Activated CD8-positive, alpha-beta T cell treated with anti-CD3 and anti-CD28 coated beads, Interleukin-2, amount 10 ng/mL, durations not matched to agents 7 days and 5 days (primary cell): ENCODE measurements at places on chromosomes 6 and 20. TPM values are rescaled to one million over a fixed set of nuclear protein-coding genes. Genes with fewer than 3 reads are reported as not detected.

DNA sequence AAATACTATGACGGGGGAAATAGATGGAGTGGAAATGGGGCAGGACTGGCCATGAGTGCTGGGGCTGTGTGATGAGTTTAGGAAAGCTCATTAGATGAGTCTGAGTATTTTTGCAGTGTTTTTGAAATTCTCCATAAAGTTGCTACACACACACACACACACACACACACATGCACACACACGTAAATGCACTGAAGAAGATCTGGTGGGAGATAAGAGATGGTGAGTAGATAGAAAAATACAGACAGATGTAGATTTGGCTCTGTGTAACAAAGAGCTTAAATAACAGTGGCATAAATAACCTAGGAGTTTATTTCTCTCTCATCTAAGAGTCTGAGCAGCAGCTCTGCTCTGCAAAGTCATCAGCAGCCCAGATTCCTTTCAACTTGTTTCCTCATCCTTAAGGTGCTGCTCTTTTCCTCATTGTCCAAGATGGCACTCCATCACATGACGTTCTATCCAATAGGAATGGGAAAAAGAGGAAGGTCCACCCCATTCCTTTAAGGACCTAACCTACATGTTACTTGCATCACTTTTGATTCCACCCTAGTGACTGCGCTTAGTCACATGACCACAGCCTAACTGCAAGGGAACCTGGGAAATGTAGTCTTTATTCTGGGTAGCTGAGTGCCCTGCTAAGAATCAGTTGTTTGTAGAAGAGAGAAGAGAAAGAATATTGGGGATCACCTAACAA, 76.4 kb downstream of the EYA2 start:
- no peak for DNase-seq

DNA sequence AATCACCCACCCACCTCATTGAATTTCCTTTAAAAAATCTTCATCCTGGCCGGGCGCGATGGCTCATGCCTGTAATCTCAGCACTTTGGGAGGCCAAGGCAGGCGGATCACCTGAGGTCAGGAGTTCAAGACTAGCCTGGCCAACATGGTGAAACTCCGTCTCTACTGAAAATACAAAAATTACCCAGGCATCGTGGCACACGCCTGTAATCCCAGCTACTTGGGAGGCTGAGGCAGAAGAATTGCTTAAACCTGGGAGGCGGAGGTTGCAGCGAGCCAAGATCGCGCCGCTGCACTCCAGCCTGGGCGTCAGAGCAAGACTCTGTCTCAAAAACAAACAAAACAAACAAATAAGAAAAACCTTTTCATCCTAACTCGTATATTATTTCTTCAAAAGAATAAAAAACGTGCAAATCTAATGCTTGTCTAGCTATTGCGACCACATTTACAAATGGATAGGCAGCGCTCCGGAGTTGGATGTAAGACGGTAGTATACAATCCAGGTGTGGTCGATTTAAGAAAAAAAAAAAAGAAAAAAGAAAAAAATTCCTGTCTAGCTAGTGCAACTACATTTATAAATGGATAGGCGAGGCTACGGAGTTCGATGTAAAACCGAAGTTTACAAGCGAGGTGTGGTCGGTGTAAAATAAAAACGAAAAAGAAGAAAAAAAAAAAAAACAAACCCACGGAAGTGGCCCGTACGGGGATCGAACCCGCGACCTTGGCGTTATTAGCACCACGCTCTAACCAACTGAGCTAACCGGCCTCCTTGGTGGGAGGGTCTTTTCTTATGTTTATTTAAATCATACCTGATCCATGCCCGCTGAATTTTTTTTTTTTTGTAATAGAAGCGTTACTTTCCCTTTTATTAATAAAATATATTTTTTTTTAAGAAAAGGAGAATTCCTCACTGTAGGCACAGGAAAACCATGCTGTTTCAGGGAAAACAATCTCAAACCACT, 70.7 kb upstream of the PRSS16 start:
- DNase-seq = peak; percentile 76

GRCh38 chr20:55514531-55514930, 490.8 kb downstream of the CBLN4 start:
- DNase-seq = no peak

DNA sequence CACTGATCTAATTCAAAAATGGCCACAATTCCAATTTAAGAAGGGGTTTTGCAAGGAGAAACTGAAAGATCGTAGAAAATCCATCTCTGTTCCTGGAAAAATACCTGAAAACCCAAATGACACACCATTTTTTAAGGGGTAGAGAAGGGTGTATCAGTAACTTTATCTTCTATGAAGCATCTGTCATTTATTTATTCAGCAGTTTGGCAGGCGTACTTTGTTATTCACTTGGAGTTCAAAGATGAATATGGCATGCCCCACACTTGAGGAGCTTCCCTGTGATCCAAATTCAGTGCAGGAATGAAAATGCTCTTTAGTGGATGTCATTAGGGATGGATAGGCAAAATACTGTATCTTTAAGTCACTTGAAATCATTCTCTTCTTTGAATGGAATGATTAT, 7.2 kb downstream of the HINT3 start:
- DNase-seq = no peak

- no peak for DNase-seq
These were observed 551.0 kb upstream of the BTBD3 start for GRCh38 chr20:11366660-11367059.

DNA sequence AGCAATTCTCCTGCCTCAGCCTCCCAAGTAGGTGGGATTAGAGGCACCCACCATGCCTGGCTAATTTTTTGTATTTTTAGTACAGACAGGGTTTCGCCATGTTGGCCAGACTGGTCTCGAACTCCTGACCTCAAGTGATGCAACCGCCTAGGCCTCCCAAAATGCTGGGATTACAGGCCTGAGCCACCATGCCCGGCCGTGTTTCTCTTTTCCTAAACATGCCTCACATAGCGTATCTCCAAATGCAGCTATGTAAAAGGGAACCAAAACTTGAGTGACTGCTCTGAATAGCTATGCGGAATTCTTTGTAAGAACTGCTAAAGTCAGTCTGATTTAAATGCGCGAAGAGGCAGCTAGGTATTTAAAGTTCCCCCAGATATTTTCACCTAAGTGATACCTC, 20.5 kb downstream of the BPIFA2 start:
- no peak for DNase-seq

- DNase-seq = peak; percentile 24
These were observed 91.7 kb downstream of the CLIC5 start for GRCh38 chr6:45923831-45924391.

DNA sequence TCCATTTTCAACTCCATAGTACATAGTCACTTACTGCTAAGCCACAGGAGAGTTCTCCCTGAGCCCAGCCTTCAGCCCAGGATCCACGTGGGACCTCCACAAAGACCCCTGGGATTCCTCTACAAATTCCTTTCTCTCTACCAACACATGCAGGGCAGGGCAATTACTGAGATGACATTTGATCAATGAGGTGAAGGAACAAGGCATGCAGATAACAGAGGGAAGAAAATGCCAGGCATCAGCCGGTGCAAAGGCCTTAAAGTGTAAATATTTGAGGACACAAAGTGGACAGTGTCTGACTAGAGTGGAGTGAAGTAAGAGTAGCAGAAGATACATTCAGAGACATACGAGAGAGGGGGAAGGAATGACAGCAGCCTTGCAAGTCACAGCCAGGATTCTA, 70.2 kb downstream of the HS3ST5 start:
- DNase-seq = no peak

GRCh38 chr6:136084403-136084802, 165.7 kb downstream of the MTFR2 start:
- DNase-seq = no peak

- no peak for DNase-seq
These were observed 83.1 kb upstream of the CST7 start for GRCh38 chr20:24866008-24866407.

DNA sequence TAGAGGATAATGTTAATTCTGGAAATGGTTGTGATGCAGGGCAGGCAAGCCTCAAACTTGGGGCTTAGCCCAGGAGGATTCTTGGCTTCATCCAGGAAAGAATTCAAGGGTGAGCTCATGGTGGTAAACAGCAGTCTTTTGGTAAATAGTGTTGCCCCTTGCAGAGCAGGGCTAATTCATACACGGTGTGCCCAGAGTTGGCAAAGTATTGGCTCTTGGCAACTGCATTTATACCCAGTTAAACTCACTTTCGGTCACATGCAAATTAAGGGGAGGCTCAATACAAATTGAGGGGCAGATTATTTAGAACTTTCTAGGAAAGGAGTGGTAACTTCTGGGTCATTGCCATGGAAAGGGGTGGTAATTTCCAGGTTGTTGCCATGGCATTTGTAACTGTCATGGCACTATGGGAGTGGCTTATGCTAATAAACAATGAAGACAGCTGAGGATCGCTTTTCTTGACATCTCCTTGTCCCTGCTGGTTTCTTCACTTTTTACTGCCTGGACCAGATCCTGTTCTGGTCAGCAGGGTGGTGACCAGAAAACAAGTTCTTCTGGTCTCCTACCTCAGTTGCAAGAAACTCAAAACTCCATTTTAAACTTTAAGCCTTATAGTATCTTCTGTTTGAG, 3.9 kb upstream of the OTOR start:
- DNase-seq = no peak

GRCh38 chr6:159801935-159802334, 1.9 kb downstream of the PNLDC1 start:
- no peak for DNase-seq

DNA sequence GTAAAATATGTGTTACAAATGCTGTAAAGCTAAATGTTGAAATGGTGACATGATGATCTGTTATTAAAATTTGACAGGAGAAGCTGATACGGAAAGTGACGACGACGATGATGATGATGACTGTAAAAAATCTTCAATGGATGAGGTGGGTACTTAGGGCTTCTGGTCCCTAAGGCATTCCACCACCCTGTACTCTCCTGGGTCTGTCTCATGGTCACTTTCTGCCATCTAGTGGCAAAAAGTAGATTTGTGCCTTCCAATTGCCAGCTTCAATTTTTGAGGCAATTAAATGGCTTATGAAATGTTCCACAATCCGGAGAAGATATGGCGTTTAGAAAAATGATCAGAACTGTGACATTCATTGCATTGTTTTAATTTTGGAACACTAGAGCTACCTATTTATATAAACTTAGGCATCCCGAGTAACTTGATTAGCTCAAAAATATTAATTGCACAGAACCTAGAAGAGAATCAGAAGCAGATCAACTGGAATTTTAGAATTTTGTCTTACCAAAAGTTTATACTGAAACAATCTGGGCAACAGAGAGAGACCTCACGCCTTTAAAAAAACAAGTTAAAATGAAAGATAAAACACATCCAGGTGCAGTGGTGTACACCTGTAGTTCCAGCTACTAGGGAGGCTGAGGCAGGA, 346.5 kb upstream of the PLCB4 start:
- peak; percentile 44 for DNase-seq

- no peak for DNase-seq
These were observed 64.7 kb downstream of the PKHD1 start for GRCh38 chr6:52022675-52023074.

DNA sequence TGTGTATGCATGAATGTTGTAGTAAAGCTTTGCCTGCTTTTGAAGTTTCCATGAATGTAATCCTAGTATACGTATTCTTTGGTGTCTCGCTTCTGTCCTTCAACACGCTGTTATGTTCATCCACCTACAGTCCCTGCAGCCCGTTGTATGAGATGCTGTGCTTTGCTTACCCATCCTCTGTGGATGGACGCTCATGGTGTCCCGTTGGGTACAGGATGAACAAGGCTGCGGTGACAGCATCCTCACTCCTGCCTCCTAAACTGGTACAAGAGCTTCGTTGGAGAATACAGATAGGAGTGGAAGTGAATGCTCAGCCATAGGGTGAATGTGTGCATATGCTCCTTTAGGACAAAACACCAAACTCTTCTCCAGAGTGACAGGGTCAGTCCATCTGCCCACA, 366.2 kb downstream of the ZFAND3 start:
- no peak for DNase-seq

DNA sequence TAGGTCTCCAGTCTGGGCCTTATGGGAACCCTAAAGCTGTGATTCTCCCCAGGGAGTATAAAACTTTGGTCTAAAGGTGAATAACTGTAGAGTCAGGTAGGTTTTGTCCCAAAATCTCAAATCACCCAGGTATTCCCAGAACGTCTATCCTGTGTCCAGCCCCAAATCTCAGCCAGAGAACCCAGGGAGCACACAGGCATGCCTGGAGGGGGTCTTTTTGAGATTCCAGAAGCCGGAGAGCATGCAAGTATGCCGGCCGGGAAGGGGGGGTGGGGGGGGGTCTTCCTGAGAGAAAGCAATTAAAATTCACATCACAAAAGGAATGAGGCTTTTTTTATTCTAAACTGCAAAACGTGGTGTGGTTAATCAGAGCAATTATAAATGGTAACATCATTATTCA, 210.0 kb downstream of the PTPRT start:
- no peak for DNase-seq

DNA sequence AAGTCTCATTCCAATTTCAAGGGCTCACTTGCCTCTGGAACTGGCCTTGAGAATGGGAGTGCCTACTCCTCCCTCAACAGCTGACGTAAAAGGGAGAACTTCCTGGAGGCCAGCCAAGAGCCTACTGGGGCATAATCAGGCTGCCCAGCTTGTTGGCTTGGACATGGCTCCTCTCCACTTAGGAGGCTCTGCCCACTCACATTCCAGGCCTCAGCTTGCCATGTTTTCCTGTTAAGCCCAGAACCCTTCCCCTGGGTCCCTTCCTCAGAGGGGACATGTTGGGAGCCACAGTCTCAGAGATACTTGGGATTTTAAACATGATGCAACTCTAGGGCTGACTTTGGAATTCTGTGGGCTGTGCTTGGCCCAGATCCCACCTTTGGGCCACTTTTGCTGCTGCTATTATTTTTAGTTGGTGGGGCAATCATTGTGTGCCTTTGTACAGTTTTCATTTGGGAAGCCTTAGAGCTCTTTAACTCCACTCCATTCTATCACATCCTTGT, 31.5 kb upstream of the ADTRP start:
- DNase-seq = no peak

- no peak for DNase-seq
These were observed 76.6 kb upstream of the PROKR2 start for GRCh38 chr20:5393218-5393870.

DNA sequence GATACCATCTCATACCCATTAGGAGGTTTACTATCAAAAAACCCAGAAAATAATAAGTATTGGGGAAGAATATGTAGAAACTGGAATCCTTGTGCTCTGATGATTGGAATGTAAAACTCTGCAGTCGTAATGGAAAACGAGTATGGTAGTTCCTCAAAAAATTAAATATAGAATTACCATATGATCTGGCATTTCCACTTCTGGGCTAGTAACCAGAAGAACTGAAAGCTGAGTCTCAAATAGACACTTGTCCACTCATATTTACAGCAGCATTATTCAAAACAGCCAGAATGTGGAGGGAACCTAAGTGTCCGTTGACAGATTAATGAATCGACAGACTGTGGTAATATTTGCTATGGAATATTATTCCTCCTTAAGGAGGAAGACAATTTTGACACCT, 44.3 kb downstream of the FOXC1 start:
- DNase-seq = no peak

Gene OXT
- total RNA-seq = not detected

Gene EMILIN3
- total RNA-seq = not detected

Gene XKR7
- total RNA-seq = 0.03 TPM

Gene ZSCAN12
- 11.4 TPM for total RNA-seq

Gene HLA-DOA
- 4.2 TPM for total RNA-seq

Gene MOG
- not detected for total RNA-seq
